T-helper 1 cell (primary cell): ENCODE measurements at places on chromosomes 3 and 15.

GRCh38 chr3:55626279-55626665, 139.2 kb upstream of the WNT5A start:
- DNase-seq: no peak

DNA sequence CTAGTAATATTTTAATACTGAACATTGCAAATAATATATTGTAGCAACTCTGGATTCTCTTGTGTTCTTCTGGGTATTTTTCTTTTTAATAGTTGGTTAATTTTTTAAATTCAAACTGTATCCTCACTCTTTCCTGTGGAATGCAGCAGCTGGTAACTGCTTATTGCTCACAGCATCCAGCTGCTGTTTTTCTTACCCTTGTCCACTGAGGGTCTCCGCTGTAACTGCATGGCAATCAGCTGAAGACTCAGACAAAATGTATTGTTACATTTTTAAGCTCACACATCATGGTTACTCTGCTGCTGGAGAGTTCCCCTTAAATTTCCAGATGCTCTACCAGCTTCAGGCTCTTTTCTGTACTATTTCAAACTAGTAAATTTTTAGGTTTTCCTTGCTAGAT, 227.6 kb downstream of the MBNL1 start:
- DNase-seq: no peak

GRCh38 chr15:49135911-49136310, 19.5 kb downstream of the COPS2 start:
- DNase-seq: no peak

- no peak for DNase-seq
Observed at GRCh38 chr15:101137312-101137940, 114.4 kb downstream of the CHSY1 start.

DNA sequence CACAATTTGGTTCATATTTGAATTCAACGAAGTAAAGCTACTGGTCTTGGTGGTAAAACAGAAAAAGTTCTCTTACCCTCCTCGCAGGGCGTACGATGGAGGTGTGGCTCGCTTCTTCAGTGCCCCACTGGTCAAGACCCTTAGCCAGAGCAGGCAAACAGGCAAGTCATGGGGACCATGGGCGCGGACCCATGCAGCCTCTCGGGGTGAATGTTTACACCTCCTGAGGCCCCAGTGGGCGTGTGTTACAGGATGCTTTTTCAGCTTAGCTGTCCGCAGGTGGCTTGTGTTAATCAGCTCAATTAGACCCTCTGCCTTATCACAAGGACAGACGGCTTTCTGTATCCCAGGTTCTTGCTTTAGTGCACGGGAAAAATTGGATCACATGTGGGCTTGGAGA, 991.8 kb downstream of the GBE1 start:
- no peak for DNase-seq
